ENCODE measurements at places on chromosomes 4 and X.

DNA sequence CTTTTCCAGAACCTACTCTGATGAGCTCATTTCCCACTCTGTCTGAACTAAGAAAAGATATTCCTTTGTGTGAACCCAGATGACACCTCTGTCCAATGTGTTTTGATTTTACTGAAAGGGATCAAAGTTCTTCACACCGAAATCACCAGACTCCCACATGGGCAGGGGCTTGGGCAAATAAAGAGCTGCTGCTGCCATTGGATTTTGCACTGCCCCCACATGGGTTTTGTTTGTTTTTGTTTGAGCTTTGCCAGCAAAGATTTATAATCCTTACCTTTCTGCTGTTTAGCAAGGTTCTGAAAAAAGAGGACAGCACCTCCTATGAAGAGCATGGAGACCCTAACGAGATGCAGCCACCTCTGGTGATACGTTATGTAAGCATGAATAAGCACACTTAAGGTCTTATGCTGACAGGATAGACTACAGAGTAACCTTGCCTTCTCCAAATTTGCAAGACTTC lies 44.3 kb downstream of the HSD17B13 start:
- no peak for DNase-seq

GRCh38 chrX:23786268-23786815 lies 3.4 kb downstream of the SAT1 start:
- DNase-seq = no peak

DNA sequence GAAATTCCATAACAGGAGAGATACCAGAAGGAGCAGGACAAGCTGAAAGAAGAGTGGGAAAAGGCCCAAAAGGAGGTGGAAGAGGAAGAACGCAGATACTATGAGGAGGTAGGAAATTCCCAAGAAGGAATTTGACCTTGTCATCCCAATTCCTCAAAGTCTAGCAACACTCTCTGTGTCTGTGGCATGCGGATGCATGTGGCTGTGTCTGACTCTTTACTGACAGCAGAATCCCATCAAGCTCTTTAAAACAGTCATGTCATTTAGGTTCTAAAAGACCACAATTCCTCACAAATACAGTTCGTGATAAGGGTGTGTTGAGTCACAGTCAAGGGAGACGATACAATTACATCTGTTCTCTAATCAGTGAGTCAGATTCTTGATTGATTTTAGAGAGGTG lies 68.5 kb downstream of the PHOX2B start:
- no peak for DNase-seq

- DNase-seq = no peak
Observed at GRCh38 chrX:74325130-74326059, 21.4 kb downstream of the ZCCHC13 start.
